ENCODE measurements at places on chromosomes 16 and 17.

DNA sequence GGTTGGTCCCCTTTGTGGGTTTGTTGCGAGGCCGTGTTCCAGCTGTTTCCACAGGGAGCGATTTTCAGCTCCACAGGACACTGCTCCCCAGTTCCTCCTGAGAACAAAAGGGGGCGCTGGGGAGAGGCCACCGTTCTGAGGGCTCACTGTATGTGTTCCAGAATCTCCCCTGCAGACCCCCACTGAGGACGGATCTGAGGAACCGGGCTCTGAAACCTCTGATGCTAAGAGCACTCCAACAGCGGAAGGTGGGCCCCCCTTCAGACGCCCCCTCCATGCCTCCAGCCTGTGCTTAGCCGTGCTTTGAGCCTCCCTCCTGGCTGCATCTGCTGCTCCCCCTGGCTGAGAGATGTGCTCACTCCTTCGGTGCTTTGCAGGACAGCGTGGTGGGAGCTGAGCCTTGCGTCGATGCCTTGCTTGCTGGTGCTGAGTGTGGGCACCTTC, 27.3 kb upstream of the STH start:
- no peak for DNase-seq

DNA sequence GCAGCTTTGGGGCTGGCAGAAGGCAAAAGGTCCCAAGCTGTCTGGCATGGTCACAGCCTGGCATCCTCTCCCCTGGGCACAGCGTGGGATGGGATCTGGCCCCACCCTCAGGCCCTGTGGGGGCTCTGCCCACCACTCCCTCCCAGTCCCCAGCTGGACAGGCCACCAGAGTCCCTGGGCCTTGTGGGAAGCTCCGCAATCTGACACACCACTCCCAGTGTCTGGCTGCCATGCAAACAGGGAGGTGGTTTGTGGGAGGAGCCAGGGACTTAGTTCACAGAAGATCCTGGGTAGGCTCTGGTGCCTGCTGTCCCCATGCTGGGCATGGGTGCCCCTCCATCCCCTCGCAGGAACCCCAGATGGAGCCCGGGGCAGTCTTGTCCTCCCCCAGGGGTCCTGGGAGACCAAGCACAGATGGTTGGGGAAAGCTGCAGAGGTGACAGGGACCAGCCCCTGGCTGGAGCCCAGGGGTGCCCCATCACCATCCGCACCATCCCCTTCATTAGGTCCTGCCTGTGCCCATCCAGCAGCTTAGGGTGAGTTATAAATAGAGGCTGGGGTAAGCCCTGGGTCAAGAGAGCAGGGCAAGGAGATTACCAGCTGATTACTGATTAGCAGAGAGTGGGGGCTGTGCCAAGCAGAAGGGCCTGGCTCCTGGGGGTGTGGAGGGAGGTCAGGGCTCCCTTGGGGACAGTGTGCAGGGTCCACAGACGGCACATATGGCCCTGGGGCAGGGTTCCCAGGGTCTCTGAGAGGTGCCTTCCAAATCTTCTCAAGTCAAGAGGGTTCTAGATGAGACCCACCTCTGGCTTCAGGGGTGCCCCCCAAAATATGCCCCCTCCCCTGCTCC, 6.2 kb downstream of the FSCN2 start:
- no peak for DNase-seq

- no peak for DNase-seq
These were observed 5.5 kb upstream of the MAF start for GRCh38 chr16:79605999-79606398.

- no peak for DNase-seq
These were observed 2.0 kb downstream of the RHBDF2 start for GRCh38 chr17:76499267-76499667.

DNA sequence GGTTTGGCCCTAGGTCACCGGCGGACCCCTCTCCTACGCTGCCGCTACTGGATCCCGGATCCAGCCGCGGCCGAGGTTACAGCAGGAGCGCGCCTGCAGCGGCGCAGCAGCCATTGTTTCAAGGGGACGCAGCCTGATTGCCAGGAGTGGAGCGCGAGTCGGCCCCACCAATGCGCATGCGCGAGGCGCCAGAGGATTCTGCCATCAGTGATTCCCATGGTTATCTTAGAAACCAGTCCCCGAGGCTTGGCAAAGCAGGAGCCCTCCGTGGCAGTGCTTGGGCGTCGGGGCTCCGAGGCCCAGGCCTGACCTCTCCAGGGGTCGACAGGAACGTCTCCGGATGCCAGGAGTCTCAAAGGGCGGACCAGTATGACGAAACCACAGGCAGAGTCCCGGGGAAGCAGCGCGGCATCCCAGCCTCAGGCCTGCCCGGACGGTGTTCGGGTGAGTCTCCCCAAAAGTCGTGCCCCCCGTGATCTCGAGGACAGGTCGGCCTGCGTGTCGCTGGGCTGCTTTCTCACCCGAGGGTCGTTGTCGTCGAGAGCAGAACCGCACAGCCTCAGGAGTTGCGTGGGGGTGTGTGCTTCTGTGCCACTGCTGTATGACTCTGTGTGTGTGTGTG, 608.5 kb downstream of the KCNJ18 start:
- DNase-seq, result no peak

GRCh38 chr17:17959520-17960361, 12.5 kb downstream of the TOM1L2 start:
- DNase-seq, result no peak

GRCh38 chr17:63425483-63425882, 20.6 kb downstream of the CYB561 start:
- DNase-seq, result peak; percentile 61

GRCh38 chr17:69254187-69254586, 25.6 kb upstream of the ABCA10 start:
- no peak for DNase-seq

- DNase-seq, result no peak
These were observed 595.7 kb upstream of the CDH5 start for GRCh38 chr16:65770752-65771151.

- no peak for DNase-seq
These were observed 104.3 kb upstream of the TNRC6C start for GRCh38 chr17:77854083-77854758.

- no peak for DNase-seq
These were observed 208.4 kb downstream of the IRF8 start for GRCh38 chr16:86107215-86107825.

- no peak for DNase-seq
These were observed 4.0 kb downstream of the KRT40 start for GRCh38 chr17:40980117-40980516.

GRCh38 chr17:75194879-75195278, 10.6 kb upstream of the NUP85 start:
- no peak for DNase-seq

DNA sequence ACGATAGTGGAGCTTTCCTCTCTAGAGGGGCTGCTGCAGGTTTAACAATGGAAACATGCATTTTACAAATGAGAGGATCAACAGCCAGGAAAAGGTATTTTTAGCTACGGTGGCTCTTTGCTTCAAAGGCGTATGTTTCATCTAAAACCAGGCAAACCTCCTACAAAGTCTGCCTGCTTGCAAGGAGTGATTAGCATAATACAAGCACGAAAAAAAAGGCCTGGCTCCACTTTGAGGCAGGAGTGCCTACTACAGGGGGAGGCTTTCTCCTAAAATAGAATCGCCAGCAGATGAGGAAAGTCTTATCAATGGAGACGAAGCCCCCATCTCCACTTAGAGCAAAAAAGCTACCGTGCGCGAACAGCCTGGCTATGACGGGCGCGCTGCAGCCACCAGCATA, 27.1 kb upstream of the MTSS2 start:
- no peak for DNase-seq

- no peak for DNase-seq
These were observed 94.5 kb downstream of the ANKFN1 start for GRCh38 chr17:56247816-56248215.

GRCh38 chr17:13429201-13429600, 172.5 kb downstream of the HS3ST3A1 start:
- DNase-seq, result peak; percentile 89

DNA sequence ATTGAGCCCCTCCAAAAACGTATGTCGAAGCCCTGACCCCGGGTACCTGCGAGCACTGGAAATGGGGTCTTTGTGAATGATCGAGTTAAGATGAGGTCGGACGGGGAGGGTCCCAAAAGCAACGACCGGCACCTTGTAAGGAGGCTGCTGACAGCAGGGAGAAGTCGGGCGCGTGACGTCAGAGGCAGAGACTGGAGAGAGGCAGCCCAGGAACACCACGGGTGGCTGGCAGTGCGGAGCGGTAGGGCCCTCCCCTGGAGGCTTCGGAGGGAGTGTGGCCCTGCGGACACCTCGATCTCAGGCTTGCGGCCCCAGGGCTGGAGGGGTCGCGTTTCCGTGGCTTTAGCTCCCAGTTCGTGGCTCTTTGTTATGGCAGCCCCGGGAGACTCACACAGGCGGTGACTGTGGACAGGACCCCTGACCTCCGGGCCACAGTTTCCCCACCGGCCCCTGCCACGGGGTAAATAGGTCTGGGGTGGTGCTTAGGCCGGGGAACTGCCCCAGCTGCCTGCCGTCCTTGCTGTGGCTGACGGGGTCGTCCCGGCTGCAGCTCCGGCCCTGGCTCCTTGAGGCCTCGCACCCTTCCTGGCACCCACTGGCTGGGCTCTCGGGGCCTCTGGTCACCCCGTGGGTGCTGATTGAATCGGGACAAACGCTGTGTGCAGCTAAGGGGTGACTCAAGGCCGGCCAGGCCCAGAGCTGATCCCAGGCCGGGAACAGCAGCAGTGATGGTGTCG, 10.6 kb upstream of the SSTR5 start:
- DNase-seq, result no peak

DNA sequence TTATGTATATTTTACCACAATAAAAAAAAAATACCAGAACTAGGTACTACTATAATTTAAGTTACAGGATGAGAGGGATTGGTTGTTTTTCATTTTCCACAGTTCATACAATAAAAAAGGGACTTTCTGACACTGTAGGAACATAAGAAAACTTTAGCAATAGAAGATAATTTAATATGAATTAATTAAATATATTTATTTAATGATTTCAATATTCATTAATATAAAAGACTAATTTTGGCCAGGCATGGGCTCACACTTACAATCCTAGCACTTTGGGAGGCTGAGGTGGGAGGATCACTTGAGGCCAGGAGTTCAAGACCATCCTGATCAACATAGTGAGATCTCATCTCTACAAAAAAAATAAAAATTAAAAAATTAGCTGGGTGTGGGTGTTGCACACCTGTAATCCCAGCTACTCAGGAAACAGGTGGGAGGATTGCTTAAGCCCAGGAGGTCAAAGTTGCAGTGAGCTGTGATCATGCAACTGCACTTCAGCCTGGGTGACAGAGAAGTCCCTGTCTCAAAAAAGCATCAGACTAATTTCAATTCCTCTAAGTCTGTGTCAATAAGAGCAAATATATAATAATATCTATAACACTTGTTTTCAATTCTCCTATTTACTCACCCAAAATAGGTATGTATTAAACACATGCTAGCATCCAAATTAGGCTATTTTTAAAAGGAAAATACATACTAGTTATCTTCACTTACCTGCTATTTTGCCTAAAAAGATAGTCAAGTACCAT, 79.6 kb downstream of the BRIP1 start:
- DNase-seq, result no peak

DNA sequence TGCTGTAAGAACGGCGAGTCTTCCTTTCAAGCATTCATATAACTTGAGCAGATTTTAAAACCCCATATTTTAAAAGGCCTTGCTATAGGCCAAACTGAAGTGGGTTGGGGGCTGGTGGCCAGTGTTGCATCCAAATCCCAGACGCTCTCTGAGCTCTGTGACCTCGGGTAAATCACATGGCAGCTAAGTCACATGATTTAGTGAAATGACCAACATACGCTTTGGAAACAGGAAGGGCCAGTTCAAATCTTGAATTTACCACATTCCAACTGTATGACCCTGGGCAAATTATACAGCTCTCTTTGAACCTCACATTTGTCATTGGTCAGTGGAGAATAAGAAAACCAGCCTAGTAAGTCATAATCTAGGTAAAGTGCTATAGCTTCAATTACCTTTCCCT, 519.3 kb downstream of the HAPSTR1 start:
- DNase-seq, result no peak

GRCh38 chr16:75482434-75483205, 12.6 kb downstream of the CHST6 start:
- DNase-seq, result no peak

DNA sequence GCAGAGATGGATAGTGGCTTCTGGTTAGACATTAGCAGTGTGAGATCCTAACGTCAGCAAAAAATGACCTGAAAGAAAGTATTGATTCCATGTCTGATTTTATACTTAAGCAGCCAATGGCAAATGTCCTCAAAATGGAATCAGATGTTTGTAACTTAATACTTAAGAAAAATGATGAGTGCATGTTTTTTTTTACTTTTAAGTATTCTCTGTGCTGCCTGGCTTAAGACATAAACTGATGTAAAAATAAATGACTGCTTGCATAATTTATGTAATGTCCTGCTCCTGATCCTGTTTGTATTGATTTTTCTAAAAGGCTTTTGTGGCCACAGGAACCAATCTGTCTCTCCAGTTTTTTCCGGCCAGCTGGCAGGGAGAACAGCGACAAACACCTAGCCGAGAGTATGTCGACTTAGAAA, 7.4 kb downstream of the CBFB start:
- no peak for DNase-seq

DNA sequence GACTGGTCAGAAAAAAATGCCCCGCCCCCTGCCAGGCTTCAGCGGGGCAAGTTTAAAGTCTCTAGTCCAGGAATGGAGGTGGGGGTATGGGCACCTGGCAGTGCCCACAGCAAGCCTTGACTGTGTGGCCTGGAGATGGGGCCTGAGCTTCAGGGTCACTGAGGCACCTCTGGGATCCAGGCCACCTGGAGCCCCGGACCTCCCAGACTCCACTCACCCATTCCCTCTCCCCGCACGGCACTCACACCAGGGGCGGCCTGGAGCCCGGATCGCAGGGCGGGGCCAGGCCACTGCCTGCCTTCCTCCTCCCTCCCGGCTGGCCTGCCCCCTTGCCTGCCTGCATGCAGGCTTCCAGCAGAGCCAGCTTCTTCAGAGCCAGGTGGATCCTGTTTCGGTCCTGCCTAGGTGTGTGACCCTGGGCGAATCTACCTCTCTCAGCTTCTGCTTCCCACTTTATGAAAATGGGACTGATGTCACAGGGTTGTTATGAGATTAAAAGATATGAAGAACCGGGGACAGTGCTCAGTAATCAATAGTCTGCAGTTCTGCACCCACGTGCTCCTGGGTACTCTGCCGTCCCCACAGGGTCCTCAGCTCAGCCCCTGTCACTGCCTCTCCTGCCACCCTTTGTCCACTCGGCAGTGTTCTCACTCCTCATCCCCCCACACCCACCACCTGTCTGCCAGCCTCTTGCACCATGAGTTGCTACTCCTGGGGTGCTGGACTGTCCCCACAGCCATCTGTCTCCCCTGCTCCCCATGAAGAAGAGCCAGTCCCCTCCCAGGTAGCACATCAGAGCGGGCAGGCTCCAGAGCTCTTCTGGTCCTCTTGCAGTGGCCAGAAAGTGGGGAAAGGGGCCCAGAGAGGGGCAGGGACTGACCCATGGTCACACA, 1.2 kb upstream of the TCAP start:
- DNase-seq, result no peak

DNA sequence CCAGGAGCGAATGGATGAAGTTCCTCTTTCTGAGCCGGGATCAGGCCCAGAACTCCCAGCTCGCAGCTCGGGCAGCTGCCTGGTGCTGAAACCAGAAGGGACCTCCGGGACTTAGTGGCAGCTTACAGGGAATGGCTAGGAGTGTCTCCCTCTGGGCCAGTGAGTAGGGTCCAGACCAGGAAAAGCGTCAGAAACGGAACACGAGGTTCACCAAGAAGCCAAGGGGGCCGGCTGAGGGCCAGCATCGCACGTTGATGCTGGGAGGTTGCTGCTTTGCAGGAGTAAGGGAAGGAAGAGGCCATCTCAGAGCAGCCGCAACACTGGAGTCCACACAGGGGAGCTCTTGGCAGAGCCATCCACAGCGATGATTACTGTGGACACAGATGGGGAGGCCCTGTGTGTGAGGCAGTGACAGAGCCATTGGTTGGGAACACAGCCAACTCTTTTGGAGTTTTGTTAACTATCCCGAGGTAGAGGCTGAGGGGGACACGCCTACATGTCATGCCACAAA, 74.0 kb upstream of the CREBBP start:
- no peak for DNase-seq
